ENCODE measurements at places on chromosomes 7 and 10.

GRCh38 chr7:65744406-65744805, 128.5 kb upstream of the VKORC1L1 start:
- DNase-seq = no peak

- DNase-seq = no peak
These were observed 1.3 kb upstream of the PRR15 start for GRCh38 chr7:29562307-29562706.

GRCh38 chr7:101450064-101450463, 87.4 kb downstream of the COL26A1 start:
- DNase-seq = no peak

GRCh38 chr10:22556774-22557173, 157.6 kb downstream of the PIP4K2A start:
- DNase-seq = no peak

- DNase-seq = no peak
These were observed 80.9 kb downstream of the SHH start for GRCh38 chr7:155731380-155731779.

- DNase-seq = no peak
These were observed 75.5 kb upstream of the CAPZA2 start for GRCh38 chr7:116786791-116787443.

GRCh38 chr7:88331322-88331721, 24.6 kb upstream of the STEAP4 start:
- no peak for DNase-seq

- DNase-seq = no peak
These were observed 479.3 kb upstream of the PODXL start for GRCh38 chr7:132035517-132036362.

GRCh38 chr7:87267239-87267900, 47.8 kb upstream of the TMEM243 start:
- DNase-seq = no peak

DNA sequence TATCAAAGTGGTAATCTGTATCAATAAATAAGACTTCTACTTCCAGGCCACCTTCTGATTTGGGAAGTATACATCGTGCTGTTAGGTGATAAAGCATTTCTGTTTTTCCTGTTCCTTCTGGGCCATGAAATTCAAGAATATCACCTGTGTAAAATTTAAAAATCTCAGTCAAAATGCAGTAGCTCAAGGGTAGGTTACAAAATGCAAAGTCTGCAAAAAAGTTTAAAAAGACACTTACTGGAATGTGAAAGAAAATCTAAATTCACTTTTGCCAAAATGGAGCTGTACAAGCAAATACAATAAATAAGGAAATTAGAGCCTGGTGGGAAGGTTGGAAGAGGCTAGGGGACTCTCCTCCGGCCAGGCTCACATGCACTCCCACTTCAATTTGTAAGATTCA, 26.7 kb downstream of the XRCC2 start:
- no peak for DNase-seq

DNA sequence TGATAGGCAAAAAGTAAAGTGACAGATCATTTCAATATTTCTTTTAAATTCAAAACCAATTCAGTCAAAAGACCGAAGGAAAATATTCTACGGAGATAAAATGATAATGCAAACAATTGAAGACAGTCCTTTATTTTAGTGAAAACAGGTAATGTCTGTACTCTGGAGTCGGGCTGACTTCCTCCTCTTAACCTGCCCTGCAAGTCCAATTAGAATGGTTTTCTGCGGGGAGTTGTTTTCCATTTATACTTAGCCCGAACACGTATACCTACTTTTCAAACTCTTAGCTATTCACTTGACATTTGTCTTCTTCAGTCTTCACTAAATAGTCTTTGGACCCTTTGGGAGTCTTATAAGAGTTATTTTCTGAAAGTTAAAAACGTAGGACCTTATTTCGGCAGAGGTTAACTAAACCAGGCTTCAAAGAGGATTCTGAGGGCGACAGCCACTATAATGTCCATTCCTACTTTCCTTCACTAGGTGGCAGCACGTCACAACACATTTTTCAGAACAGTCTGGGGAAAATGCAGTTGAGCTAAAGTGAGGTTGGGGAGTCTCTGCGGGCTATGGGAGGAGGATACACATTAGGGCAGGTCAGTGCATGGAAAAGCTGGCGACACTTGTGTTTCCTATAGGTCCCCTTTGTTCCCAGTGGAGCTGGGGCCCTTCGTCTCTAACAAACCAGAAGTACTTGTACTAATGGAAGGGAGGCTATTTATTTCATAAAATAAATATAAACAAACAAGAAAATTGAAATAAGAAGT, 472.0 kb downstream of the KCNMA1 start:
- DNase-seq = no peak

- DNase-seq = no peak
These were observed 15.3 kb downstream of the EPHB6 start for GRCh38 chr7:142870147-142870559.

DNA sequence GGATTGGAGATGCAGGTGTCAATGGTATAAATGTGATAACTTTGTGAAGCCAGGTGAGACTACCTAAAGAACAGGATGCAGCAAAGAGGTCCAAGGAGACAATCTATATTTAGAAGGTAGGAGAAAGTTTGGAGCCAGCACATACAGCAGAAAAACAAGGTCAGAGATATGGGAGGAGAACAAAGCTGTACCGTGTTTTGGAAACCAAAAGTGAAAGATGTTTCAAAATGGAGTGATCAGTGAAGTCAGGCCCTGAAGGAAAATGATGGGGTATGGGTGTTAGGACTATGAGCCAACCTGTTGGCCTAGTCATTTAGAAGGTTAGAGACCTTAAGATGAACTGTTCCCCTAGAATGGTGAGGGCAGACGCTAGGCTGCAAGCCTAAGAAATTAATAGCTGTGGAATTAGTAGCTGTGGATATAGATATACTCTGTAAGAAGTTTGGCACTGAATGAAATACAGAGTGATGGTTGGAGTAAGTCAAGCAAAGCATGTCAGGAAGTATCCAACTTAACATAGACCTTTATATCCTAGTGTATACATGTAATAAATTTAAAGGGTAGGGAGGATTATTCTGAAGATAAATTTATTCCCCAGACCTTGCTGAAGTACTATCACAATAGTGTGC, 149.8 kb upstream of the WNT16 start:
- no peak for DNase-seq

GRCh38 chr10:125629758-125630376, 53.1 kb downstream of the TEX36 start:
- DNase-seq = no peak

GRCh38 chr10:130990486-130990885, 321.0 kb downstream of the TCERG1L start:
- DNase-seq = no peak

GRCh38 chr7:12764458-12764891, 77.0 kb downstream of the ARL4A start:
- no peak for DNase-seq

DNA sequence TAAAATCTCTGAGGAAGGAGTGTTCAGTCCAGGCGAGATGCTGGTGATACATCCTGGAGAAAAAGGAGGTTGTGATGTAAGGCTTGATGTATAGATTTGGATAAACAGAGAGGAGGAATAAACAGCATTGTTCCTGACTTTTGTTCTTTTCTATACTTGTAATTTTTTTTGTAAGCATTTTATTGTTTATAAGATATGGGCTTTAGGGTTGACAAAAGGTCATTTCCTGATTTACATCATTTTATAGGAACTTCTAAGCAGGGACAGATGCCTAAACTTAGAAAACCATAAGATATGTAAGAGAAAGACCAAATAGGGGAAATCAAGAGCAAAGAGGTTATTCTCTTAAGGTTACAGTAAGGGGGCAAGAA, 16.7 kb upstream of the SLC26A4 start:
- DNase-seq = no peak

- DNase-seq = peak; percentile 28
These were observed 1361.7 kb downstream of the XPNPEP1 start for GRCh38 chr10:108561649-108562048.

- DNase-seq = no peak
These were observed 14.3 kb downstream of the CALML3 start for GRCh38 chr10:5538892-5539651.

DNA sequence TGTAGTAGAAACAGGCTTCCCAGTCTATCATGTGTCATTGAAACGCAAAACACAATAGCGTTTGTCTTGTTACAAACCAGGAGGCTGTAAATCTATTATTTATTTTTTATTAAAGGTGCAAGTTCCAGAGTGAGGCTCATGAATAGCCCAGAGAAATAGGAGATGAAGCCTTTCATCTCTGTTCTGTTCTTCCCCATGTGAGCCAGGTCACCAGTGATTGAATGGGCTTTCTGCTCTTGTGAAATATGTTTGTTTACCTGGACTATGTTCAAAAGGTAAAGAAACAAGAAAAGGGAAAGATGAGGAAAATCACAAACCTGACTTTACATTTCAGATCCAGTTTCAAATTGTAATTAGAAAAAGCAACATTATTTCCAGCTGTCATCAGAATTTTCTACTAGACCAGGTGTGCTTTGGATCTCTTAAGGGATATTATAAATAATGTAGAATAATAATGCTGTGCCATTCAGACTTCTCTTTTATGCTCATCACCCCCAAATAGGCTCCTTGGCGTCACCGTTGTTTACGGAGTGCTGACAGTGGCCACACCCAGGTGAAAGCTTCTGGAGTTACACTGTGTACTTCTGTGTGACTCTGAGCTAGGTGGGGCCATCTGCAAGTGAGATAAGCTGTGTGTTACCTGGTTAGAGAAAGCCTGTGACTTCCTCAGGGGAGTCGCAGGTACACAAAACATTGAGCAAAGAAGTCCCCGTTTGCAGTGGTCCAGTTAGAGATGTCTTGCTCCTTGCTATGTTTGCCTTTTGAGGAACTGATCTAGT, 274.9 kb downstream of the SDK1 start:
- DNase-seq = no peak

DNA sequence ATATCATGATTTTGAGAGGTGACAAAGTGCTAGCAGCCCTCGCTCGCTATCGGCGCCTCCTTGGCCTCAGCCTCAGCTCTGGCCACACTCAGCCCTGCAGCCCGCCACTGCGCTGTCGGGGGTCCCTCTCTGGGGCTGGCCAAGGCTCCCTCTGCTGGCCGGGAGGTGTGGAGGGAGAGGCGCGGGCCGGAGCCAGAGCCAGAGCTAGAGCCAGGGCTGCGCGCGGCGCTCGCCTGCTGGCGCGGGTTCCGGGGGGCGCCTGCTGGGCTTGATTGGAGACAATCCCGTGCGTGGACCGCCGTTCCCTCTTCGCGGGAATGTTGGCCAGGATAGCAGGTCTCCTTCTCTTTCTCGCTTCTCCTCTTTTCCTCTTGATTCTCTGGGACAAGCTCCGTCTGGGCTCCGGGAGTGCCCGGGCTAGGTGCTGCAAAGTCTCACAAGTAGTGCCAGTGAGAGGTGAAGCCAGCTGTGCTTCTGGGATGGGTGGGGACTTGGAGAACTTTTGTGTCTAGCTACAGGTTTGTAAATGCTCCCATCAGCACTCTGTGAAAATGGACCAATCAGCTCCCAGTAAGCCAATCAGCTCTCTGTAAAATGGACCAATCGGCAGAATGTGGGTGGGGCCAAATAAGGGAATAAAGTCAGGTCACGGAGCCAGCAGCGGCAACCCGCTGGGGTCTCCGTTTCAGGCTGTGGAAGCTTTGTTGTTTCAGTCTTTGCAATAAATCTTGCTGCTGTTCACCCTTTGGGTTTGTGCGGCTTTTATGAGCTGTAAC, 43.4 kb upstream of the ELMO1 start:
- DNase-seq = no peak

- DNase-seq = no peak
These were observed 54.9 kb downstream of the RNLS start for GRCh38 chr10:88528201-88528600.

GRCh38 chr7:27697861-27698430, 35.3 kb upstream of the HIBADH start:
- DNase-seq = no peak

DNA sequence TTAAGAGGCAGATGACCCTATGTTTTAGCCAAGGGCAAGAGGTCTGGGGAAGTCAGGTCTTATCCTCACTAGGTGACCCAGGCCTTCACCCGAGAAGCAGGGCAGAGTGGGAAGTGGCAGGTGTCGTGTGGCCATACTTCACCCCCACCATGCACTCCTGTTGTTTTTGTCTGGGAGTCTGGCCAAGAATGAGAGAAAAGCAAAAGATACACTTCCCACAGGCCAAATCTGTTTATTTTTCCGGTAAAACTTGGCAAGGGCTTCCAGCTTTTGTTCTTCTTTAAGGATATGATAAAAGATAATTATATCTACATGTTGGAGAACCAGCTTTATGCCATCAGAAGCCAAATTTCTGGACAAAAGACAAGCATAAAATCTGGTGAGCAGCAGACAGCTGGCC, 137.4 kb upstream of the CDC14C start:
- no peak for DNase-seq

DNA sequence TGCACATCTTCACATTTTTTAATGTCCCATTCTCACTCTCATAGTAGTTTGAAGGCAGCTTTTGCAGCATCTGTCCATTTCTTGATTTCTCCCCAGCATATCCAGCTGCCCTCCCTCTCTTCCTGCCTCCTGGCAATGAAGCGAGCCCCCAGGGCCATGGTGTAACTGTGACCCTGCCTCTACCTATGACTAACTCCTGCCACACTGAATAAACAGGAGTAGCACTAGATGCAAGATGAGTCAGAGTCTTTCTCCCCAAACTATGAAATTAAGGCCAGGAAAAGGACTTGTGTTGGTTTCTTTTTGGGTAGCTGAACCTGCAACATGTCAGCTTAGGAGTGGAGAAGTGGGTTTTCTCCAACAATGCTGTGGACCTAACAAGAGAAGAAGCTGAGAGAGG, 329.0 kb downstream of the RNLS start:
- DNase-seq = peak; percentile 39

DNA sequence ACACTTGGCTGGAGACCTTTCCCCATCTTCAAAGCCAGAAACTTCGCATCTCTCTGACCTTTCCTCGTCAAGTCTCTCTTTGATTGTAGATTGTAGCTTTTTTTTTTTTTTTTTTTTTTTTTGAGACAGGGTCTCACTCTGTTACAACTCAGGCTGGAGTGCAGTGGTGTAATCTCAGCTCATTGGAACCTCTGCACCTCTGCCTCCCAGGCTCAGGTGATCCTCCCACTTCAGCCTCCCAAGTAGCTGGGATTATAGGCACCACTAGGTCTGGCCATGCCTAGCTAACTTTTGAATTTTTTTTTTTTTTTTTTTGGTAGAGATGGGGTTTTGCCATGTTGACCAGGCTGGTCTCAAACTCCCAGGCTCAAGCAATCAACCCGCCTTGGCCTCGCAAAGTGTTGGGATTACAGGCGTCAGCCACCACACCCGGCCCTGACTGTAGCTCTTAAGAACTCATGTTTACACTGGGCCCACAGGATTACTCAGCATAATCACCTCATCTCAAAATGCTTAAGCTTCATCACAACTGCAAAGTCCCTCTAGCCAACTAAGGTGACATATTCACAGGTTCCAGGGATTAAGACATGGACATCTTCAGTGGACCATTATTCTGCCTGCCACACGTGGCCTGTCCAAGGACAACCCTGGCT, 11.7 kb downstream of the POLL start:
- DNase-seq = no peak

- no peak for DNase-seq
These were observed 109.3 kb upstream of the HPS1 start for GRCh38 chr10:98556061-98556460.

GRCh38 chr7:144786079-144786478, 49.8 kb downstream of the TPK1 start:
- no peak for DNase-seq
